Thymus (tissue), 14 donors: ENCODE measurements at places on chromosomes 5 and 9.

DNA sequence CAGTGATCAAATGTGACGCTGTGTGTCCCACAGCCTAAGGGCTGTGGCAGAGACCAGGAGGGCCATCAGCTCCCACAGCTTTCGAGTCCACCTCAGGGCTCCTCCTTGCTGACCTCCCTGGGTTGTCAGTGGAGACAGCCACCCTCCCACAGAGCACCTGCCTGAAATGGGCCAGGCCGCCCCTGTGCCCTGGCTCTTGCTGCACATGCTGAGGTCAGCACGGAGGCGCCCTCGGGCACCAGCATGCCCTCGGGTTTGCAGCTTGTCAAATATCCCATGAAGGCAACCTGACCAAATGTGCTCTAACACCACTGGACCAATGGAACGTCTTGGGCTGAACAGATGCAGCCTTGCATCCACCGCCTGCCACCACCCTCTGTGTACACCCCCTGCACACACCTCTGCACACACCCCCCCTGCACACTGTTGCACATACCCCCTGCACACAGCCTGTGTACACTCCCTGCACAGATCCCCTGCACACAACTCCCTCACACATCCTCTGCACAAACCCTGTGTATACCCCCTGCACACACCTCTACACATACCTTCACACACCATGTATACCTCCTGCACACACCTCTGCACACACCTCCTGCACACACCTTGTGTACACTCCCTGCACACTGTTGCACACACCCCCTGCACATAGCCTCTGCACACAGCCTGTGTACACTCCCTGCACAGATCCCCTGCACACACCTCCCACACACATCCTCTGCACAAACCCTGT is 2.0 kb upstream of the CEP72 start:
- H3K36me3 ChIP-seq, result no peaks in the 10 kb centered on the region
- H3K27ac ChIP-seq, result no peak overlapping the region
- no peak overlapping the region for H3K4me3 ChIP-seq
- peaks cover 5% of the 10 kb centered on the region for H3K27me3 ChIP-seq
- H3K4me1 ChIP-seq, result peaks cover 12% of the 10 kb centered on the region
- no peak for DNase-seq

DNA sequence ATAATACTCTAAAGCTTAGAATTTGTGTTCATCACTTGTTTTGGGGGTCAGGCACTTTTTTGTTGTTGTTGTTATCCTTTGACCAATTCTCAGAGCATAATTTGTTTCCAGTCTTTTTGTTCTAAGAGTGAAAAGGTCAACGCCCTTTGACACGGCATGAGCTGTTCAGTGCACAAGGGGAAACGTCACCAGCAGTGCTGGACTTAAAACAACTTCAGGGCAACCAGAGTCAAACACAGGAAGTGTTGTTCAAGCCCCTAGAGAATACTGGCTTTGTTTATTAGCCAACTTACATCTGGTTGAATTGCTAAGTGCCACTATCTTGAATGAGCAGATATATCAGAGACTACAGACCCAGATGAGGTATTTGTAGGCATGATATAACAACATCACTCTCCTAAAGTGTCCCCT is 368.9 kb downstream of the TMEM161B start:
- no peaks in the 10 kb centered on the region for H3K4me1 ChIP-seq
- no peaks in the 10 kb centered on the region for H3K27me3 ChIP-seq
- H3K27ac ChIP-seq, result no peak overlapping the region
- no peaks in the 10 kb centered on the region for H3K36me3 ChIP-seq
- H3K4me3 ChIP-seq, result no peak overlapping the region
- no peak for DNase-seq

DNA sequence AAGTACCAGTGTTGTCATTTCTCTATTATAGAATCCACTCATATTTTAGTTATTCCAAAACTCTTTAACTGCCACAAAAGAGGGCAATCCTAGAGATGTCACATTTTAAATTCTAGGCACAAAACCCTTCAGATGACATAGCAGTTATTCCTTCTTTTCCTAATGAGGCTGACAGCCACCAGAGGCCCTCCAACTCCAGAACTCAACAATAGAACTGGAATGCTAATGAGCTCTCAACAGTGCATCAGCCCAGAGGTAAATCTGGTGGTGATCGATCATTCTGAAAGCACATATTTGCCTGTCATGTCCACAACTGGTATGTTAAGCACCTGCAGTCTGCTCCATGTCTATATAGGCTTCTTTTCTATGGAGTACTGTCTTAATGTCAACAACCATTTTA is 40.2 kb upstream of the RAB3C start:
- H3K27me3 ChIP-seq, result no peaks in the 10 kb centered on the region
- H3K36me3 ChIP-seq, result no peaks in the 10 kb centered on the region
- H3K27ac ChIP-seq, result no peak overlapping the region
- H3K4me1 ChIP-seq, result no peaks in the 10 kb centered on the region
- DNase-seq, result no peak

DNA sequence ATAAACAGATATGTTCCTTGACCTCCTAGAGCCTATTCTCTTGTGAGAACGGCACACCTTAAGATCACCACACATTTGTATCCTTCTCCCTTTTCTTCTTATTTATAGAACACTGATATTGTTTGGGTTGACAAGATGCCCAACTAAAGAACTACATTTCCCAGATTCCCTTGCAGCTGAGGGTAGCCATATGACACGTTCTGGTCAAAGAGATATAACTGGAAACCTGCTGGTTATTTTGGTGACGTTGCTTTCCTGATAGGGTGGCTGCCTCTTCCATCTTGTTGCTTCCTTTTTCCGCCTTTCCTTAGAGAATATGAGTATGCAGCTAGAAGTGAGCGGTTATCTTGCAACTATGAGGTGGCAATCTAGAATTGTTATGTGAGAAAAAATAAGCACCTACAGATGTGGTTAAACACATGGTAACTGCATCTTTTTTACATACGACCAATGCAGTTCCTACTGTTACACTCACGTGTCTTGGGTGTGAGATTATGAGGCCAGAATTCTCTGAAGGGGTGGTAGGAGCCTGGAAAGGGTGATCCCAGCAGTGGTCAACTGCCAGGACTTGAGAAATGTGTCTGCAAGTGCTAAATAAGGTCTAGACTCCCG is 72.9 kb downstream of the SEC61B start:
- H3K4me3 ChIP-seq, result no peak overlapping the region
- no peak for DNase-seq
- no peaks in the 10 kb centered on the region for H3K36me3 ChIP-seq
- no peaks in the 10 kb centered on the region for H3K27me3 ChIP-seq
- no peak overlapping the region for H3K27ac ChIP-seq

DNA sequence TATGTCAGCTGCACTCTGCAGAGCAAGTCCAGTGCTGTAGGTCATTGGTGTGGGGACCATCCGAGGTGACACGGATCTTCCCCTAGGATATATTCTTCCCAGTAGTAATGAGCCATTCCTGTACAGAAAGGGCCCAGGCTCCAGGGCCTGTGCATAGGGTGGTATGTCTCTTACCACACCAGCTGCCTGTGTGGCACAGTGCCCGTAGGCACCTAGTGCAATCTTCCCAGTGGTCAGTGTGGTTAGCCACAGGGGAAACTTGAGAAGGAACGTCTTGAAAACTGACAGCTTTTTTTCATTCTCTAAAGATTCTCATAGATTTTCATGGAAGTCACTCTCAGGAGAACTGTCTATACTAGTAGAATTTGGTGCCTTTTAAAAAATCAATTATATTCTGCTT is 39.8 kb downstream of the CYSTM1 start:
- no peaks in the 10 kb centered on the region for H3K27me3 ChIP-seq
- H3K36me3 ChIP-seq, result no peaks in the 10 kb centered on the region
- DNase-seq, result no peak
- no peak overlapping the region for H3K27ac ChIP-seq
- no peaks in the 10 kb centered on the region for H3K4me1 ChIP-seq
- no peak overlapping the region for H3K4me3 ChIP-seq
